ENCODE measurements at places on chromosomes 6 and 20. TPM values are rescaled to one million over a fixed set of nuclear protein-coding genes. Genes with fewer than 3 reads are reported as not detected.

Gene ARMC12
- 104 TPM for total RNA-seq

Gene ROS1
- 1.3 TPM for total RNA-seq

Gene EPB41L1
- total RNA-seq, result 63.7 TPM

Gene FOXC1
- 9.4 TPM for total RNA-seq

Gene RCAN2
- 6.3 TPM for total RNA-seq

Gene SEL1L2
- total RNA-seq, result 10.0 TPM

Gene TMEM151B
- total RNA-seq, result 2.8 TPM

Gene SIM1
- 0.43 TPM for total RNA-seq

Data from testis (tissue), 5 donors.